ENCODE measurements at places on chromosomes 12 and 14.
A peak's percentile ranks its signal among the peaks of the same experiment; 100 is the strongest.

GRCh38 chr14:43019826-43020225 lies 1413.2 kb downstream of the LRFN5 start:
- DNase-seq: no peak

DNA sequence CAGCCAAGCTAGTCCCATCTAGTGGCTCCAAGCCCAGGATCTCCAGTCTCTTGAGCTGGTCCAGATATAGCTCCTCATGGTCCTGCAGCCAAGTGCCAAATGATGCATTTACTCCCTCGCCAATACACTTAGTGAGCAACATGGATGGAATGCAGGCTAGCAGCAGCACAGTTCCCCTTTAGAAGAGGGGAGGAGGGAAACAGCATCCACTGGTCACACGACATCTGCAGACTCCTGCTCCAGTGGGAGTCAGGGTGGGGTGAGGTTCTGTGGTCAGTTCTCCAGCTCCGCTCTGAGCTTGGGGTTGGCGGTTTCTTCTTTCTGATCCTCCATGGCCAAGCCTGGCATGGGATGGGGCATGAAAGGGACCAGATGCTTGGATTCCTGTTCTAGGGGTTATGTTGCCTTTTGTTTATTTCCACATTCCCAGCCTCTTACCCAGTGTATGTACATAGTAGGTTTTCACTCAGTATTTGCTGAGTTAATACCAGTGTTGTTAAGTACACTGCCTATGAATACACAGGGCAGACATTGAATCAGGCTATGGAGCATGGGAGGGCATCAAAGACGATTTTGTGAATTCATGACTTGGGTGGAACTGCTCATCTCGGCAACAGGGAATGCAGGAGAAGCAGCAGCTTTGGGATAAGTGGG lies 57.3 kb downstream of the GALNT16 start:
- DNase-seq: no peak

- no peak for DNase-seq
These were observed 53.2 kb downstream of the ZFP36L1 start for GRCh38 chr14:68739701-68740100.

DNA sequence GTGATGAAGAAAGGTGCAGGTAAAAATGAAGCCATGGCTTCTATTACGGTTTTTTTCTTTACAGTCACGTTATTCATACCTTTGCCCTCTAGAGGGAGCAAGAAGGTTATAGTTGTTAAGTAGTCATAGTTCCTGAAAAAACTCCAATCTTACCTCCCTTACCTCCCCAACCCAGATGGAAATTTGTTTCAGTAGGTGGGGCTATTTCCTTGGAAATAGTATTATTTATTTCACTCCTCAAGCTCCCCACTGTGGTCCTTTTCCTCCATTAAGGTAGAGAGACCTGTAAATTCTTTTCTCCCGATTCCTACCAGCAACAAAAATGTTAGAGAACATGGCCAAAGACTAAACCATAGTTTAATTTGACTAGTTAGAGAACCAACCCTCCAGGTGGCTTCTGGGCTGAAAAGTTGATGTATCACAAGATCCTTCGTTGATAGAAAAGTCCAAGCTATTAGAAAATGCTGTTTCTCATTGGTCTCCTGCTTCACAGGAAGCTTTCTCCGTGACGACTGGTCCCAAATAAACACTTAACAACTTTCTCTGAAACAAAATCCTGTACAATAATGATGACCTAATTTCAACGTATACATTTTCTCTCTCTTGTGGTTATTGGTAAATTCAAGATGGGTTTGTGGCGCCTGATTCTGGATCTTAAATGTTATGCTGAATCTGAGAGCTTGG lies 43.5 kb downstream of the TMX1 start:
- no peak for DNase-seq

DNA sequence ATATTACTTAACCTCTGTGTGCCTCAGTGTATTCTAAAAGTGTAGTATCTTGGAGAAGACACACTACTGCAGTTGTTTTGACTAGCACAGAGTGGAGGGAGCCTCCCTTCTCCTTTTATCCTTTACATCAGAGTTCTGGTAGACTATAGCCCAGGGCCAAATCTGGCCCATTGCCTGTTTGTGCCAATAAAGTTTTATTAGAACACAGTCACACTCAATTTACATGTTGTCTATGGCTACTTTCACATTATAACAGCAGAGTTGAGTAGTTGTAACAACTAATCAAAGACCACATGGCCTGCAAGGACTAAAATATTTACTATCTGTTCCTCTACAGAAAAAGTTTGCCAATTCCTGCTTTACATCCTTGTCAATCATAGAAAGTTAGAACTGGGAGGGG lies 27.7 kb upstream of the IGF1 start:
- DNase-seq: no peak

DNA sequence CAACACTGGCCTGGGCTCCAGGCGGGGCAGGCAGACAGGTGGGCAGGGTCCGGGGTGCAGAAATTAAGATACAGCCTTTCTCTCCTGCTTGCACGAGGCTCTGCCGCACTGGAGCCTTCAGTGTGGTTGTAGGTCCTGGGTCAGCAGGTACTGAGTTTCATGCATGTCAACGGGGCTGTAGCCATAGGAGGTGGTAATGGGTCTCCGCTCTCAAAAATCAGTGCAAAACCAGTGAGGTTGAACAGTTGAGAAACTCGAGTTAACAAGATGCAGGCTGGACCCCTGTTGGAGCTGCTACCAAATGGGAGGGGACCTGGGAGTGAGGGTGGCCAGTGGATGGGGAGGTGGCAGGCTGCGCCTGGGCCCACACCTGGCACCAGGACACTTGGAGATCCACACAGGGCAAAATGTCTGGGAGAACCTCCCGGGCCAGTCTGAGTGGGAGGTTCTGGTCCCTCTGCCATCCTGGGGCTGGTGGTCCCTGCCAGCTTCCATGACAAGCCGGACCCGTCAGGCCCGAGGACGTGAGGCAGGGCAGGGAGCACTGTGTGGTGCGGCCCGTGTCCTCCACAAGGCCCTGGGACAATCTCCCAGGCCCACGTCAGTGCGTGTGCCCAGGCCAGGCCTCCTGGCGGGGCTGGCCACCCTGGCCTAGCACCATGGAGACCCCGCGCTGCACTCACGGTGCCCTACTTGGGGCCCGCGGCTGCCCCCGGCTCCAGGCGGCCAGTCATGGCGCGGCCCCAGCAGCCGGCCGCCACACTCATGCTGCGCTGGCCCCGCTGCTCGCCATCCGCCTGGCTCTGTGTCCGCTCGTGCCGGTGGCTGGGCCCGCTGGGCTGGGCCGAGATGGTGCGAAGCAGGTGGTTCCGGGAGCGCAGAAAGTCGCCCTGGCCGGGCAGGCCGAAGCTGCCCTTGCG lies 5.1 kb downstream of the ARL6IP4 start:
- DNase-seq: no peak

- no peak for DNase-seq
These were observed 236.0 kb upstream of the DIO3 start for GRCh38 chr14:101325319-101325718.

GRCh38 chr12:47886510-47887240 lies 18.1 kb downstream of the VDR start:
- no peak for DNase-seq

DNA sequence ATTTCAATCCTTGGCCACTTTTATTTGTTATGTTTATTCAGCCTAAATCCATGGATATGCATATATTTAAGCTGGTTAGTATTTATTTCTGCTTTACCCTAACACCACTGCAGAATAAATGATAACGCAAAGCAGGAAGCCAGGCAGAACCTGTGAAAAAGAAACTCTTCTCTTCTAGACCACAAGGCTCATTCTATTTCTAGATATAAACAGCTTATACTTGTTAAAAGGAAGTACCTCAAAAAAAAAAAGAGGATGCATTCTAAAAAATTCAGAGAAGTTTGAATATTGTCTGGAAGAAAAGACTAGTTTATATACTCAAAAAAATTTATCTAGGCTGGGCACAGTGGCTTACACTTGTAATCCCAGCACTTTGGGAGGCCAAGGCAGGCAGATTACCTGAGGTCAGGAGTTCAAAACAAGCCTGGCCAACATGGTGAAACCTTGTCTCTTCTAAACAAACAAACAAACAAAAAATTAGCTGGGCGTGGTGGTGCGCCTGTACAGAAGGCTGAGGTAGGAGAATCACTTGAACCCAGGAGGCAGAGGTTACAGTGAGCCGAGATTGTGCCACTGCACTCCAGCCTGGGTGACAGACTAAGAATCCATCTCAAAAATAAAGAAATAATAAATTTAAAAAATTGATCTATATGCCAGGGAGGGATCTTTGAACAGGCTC lies 55.8 kb downstream of the GALNT4 start:
- DNase-seq: no peak

- DNase-seq: no peak
These were observed 121.0 kb downstream of the FBXL14 start for GRCh38 chr12:1473418-1473817.

- no peak for DNase-seq
These were observed 65.9 kb downstream of the CMKLR1 start for GRCh38 chr12:108273217-108273616.

DNA sequence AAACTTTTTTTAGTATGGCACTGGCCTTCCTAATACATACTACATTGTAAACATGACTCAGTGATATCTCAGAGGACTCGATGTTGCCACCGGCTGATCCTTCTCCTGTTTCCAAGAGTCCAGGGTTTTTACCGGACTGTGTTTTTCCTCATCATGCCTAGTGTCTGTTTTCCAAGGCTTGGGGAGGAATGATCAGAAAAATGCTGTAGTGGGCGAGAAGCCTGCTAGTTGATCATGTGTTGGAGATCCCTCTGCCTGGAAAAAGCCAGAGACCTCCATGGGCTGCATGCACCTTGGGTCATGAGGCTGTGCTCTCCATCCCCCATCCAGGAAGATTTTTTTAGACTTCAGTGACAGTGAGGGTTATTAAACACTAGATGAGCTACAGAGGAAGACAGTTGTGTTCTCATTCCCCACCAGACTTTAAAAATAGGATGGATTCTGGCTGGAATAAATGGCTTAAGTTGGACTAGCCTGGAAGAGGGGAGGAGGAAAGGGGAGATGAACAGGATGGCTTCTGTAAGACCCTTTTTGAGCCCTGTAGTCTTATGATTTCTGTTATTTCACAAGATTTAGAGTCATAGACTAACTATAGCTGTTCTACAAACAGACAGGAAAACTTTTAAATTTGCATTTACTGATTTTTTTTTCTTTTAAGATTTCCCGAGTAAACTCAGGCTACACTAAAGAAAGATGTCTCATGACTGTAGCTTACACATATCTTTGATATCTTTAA lies 145.7 kb downstream of the SAMD4A start:
- no peak for DNase-seq

DNA sequence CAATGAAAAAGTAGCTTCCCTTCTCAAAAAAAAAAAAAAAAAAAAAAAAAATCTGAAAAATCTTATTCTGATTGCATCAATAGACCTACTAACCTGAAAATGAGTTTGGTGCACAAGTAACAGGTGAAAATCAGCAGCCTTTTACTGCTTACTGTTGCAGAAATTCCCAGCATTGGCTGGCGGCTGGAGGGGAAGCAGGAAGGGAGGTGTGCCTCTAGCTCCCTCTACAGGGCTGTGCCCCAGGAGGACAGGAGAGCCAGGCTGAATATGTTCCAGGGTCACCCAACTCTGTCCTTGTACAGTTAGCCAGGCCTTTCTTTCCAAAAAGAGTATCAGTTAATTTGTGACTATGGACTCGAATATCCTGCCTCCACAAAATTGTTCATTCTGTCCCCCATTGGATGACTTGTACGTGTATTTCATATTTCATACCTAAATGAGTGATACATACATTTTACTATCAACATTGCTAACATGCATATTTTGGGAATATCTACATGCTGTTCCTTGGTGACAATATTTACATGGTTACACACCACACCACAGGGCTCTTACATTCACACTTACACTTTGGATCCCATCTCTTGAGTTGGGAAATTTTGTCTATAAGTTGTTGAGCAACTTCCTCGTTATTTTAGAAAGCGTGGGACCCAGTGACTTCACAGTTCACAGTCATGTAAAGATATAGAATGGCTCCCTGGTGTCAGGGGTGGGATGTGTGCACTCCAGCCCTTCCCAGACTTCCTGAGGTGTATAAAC lies 124.8 kb downstream of the SAMD4A start:
- peak; percentile 13 for DNase-seq

DNA sequence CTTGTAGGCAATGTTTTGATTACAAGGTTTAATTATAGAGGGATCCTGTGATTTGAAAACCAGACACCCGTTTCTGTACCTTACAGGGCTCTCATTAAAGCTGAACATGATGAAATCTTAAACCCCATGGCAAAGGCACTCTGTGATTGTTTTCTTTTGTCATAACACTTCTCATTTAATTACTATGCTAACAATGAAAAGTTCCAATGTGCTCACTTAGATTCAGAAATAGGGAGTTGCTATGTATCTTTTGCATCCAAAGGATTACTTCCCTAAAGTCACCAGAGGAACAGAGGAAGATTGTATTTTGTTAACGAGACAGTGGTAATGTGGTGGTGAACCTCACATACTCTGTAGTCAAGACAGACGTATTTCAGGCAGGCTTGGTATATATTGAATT lies 81.5 kb upstream of the MYF6 start:
- DNase-seq: no peak

- no peak for DNase-seq
These were observed 486 bp upstream of the AKT1 start for GRCh38 chr14:104795781-104796686.

DNA sequence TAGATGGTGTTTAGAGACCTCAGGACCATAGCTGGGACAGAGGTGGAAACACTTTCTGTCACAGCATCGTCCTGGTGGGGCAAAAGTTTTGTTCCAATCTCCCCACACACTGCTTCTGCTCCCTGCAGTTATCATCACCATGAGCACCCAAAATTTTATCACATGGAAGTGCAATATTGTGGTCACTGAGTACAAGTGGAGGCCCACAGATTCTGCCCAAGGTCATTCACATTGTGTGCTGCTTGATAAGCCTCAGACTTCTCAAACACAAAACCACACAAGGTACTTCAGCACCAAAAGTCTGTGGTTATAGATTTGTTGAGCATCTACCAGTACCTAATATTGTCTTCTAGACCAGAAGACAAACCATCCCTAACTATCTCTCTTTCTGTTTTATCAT lies 554 bp upstream of the KRT77 start:
- no peak for DNase-seq

- DNase-seq: no peak
These were observed 12.7 kb upstream of the WDR89 start for GRCh38 chr14:63654346-63654745.

- DNase-seq: no peak
These were observed 226.9 kb downstream of the MON2 start for GRCh38 chr12:62693376-62694050.

- no peak for DNase-seq
These were observed 416.0 kb downstream of the LRIG3 start for GRCh38 chr12:58504143-58504938.
